ENCODE measurements at places on chromosomes 13 and 19. TPM values are rescaled to one million over a fixed set of nuclear protein-coding genes. Genes with fewer than 3 reads are reported as not detected.

DNA sequence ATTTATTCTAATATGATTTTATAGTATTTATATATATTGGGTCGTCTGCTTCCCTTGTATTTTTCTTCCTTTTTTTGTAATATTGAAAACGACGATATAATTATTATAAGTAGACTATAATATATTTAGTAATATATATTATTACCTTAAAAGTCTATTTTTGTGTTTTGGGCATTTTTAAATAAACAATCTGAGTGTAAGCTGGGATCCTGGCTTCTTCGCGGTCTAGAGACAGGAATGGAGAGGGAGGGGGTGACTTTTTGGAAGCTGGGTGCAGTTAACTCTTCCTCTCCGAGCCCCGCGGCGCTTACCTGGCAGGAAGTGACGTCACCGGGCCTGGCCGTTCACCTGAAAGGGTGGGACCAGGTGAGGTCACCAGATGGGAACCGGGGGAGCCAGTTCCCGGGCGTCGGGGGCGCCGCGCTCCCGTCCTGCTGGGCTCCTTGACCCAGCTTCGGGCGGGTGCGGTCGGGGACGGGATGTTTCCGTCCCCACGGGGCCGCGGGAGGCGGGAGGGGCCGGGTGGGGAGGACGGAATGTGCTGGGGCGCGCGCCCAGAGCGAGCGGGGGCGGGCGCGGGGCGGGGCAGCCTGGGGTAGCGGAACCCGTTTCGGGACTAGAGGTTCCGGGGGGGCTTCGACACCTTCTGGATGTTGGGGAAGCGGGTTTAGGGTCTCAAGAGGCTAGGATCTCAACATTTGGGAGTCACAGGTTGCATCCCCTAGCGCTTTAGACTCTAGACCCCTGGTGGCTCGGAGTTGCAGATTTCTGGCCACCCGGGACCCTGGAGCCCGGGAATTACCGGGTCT, 2.8 kb downstream of the ZFP36 start:
- DNase-seq: peak; percentile 91

DNA sequence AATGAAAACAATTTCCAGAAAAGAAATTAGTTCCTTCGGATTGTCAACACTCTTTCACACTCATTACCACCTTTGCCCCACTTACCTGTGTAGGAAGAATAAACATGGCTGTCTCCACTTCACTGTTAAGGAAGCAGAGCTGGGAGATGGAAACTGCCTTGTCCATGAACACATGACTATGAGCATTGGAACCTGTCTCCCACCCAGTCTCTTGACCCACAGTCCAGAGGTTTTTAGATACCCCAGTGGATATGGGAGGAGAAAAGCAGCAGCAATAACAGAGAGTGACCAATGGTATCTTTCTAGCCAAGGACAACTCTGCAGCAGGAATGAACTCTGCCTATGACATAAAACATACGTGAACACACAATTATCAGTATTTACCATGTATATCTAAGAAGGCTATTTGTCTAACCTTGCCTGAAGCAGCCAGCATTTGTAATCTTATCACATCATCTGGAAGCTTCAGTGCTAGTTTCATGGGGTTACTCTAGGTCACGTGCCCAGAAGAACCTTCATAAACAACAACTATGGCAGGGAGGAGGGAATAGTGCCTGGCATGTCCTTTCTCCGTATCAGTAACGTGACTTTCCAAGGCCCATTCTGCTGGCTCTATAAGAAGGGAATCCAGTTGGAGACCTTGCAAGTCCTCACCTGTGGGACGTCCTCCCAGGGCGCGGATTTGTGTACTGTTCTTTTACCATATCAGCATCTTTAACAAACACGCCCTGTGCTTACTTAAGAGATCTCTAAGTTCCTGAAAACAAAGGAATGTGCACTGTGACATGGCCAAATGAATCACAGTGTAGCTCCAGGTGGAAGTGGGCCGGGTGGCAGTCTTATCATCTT, 221.8 kb upstream of the UBL3 start:
- DNase-seq: no peak

DNA sequence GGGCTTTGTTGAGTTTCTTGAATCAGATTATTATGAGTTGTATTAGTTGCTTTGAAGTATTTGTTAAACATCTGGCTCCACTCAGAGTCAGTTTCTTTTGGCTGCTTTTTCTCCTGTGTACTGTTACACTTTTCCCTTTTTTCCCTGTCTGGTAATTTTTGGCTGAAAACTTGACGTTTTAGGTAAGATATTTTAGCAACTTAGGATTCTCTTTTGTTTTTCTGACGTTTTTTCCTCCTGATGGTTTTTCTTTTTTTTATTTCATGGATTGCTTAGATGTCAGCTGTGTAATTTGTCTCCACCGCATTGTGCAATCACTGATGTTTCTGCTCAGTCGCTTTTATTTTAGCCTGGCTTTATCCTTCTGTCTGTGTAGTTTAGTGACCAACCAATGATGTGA, 20.7 kb downstream of the RFC3 start:
- no peak for DNase-seq

DNA sequence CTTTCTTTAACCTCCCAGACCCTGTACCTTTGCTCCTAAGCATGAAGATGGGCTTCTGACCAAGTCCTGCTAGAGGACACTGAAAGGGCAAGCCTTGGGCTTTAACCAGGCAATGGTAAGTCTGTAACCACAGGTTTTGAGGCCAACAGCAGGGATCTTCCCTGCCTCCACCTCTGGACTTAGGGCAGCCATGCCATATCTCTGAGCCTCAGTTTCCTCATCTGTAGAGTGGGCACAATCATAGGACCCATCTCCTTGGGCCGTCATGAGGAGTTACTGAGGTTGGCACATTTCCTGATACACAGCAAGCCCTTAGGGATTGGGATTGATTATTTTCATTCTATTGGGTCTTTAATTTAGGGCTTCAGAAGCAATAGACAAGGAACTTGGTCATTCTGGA, 14.7 kb downstream of the KLK1 start:
- no peak for DNase-seq

DNA sequence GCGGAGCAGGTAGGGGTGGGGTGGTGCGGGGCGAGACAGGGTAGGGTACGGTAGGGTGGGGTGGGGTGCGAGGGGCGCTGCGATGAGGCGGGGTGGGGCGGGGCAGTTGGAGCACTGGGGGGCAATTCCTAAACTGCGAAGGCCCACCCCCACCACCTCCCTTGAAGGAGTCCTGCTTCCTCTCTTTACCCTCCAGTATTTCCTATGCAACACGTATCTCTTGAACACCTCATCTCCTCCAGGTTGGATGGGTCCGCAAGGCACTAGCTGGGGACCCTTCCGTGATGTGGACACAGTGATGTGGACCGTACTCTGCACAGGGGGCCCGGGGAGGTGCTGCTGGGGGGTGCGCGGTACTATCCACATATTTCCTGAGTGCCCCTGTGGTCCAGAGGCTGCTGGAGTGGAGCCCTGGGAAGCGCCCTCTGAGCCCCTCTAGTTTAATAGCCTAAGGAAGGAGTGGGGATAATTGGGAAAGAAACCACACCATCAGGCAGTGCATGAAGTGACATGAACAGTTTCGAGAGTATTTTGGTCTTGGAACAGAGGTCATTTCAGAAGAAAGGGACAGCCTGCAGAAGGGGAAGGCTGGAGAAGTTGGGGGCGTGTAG, 1.1 kb downstream of the IL17D start:
- DNase-seq: no peak

DNA sequence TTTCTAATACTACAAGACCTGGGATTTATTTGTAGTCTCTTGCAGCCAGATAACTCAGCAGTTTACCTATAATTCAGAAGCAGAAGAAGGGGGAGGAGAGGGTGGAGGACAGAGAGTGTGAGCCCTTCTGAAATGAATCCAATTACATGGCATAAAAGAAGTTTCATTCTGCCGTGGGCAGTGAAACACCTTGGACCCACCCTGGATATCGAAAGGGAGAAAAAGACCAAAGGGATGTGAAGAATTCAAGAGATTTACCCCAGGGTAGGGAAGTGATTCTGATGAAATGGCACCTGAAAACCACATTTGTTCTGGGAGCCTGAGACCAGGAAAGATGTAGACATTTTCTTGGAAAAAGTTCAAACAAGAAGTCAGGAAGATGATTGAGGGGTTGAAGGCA, 140.9 kb downstream of the NDFIP2 start:
- no peak for DNase-seq

DNA sequence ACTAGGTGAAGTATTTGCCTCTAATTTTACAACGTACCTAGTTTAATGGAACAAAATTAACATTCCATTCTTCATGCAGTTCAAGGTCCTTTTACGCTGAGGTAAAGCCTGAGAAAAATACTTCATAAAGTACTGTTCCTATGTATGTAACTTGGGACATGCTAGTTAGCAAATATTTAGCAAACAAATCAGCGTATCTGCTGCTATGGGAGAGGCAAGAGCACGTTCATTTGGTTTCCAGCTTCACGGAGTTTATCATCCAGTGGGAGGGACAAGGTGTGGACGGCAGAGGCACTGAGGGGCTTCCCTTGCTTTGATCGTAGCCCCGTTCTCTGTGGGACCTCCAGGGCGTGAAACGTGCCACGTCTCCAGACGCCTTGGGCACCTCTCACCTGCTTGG, 248.8 kb downstream of the IRS2 start:
- DNase-seq: no peak

DNA sequence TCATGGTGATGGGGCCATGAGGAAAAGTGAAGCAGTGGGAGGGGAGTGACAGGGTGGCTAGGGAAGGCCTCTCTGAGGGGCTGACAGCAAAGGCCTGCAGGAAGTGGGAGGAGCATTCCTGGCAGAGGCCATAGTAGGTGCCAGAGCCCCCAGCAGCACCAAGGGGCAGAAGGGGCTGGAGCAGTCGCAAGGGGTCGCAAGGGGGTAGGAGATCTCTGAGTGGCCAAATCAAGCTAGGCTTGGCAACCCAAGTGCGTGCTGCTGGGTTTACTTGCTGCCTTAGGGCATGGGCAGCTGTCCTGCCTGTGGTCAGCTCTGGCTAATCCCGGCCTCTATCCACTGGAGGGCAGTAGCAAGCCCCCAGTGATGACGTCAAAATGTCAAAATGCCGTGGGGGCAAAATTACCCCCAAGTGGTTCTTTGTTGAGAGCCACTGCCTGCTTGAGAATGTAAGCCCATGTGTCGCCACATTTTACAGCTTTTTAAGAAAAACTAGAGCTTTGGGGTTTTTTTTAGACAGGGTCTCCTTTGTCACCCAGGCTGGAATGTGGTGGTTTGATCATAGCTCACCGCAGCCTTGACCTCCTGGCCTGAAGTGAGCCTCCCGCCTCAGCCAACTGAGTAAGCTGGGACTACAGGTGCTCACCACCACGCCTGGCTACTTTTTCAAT, 11.8 kb downstream of the CCDC97 start:
- DNase-seq: peak; percentile 53

GRCh38 chr19:29528946-29529645, 3.3 kb downstream of the VSTM2B start:
- DNase-seq: no peak

GRCh38 chr19:10209315-10209714, 14.6 kb upstream of the DNMT1 start:
- DNase-seq: no peak

DNA sequence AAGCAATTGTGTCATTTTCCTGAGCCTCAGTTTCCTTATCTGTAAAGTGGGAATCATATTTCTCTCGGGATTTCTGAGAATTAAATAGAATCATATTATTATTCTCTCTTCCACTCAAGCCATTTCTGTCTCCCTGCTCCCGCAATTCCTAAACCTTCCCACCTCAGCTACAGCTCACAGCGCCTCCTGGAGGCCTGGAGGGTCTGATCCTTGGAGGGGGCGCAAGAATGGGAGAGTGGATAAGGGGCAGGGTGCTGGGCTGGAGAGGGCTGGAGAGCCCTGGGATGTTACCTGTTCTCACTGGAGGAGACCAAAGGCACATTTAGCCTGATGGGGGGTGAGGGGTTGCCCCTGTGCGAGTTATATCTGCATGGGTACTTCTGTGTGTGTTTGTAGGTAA, 31.1 kb upstream of the CYP2S1 start:
- no peak for DNase-seq

- no peak for DNase-seq
Observed at GRCh38 chr13:50758796-50759195, 84.7 kb downstream of the DLEU7 start.

- DNase-seq: no peak
Observed at GRCh38 chr13:61258185-61258584, 157.5 kb downstream of the PCDH20 start.

DNA sequence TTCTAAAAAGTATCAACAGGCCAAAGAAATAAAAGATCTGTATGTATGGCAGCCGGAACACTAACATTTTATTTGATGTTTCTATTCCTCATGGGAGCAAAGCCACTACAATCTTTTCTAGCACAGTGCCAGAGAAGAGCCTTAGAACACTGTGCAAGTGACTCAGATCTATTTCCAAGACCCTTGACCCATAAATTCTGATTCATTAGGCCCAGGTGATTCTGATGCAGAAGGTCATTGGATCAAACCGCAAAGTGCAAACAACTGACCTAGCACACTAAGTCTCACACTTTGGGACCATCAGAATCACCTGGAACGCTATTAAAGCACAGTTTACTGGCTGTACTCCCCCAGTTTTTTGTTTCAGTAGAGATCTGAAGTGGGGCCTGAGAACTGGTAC, 87.6 kb downstream of the MYCBP2 start:
- no peak for DNase-seq

DNA sequence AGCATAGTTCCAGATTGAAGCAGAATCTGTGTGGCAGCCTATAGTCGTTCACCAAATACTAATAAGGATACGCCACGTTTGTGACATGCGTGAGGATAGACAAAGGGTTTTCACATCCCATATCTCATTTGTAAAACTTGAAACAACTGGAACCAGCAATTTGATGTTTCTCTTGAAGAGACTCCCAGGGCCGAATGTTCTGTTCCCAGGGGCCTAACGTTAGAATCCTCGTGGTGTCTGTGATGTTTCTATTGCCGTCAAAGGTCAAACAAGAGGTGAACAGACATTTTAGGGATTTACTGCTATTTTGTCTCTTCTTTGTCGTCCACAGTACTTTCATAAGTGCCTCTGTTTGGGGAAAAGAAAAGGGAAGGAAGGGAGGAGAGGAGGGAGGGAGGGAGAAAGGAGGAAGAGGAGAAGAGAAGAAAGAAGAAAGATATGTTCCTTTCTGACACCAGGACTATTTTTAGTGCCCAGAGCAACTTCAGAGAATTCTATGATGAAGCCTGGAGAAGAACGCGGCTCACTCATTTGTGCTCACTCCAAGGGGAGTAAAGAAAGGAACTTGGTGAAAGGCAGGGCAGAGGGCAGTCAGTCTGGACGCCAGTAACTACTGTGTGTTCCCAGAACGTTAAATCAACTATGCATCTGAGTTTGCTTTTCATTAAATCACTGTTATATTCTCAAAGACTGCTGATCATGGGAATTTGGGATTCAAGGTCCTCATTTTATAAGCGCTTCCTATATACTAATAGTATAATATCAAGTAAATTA, 154.5 kb downstream of the DCT start:
- no peak for DNase-seq

DNA sequence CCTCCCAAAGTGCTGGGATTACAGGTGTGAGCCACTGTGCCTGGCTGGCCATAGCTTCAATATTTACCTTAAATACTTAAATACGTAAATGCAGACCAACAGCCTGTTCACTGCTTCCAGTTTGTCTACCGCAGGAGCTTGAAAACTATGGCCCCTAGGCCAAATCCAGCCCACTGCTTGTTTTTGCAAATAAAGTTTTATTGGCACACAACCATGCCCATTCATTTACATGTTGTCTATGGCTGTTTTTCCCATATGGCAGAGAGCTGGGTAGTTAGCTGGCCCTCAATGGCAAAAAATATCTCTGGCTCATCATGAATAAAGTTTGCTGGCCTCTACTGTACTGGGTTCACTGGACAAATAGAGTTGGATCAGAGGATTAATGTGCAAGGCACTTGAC, 11.8 kb downstream of the PRR12 start:
- DNase-seq: no peak

ANGPTL8 gene
- polyA plus RNA-seq: not detected

ZNF320 gene
- polyA plus RNA-seq: not detected

CAMSAP3 gene
- not detected for polyA plus RNA-seq

SBSN gene
- not detected for polyA plus RNA-seq

LTBP4 gene
- polyA plus RNA-seq: 8.9 TPM

SERPINE3 gene
- polyA plus RNA-seq: not detected

Data from immature natural killer cell (primary cell).